Right renal cortex interstitium (tissue), 3 donors: ENCODE measurements at places on chromosomes 12 and 14. TPM values are rescaled to one million over a fixed set of nuclear protein-coding genes. Genes with fewer than 3 reads are reported as not detected.

DNA sequence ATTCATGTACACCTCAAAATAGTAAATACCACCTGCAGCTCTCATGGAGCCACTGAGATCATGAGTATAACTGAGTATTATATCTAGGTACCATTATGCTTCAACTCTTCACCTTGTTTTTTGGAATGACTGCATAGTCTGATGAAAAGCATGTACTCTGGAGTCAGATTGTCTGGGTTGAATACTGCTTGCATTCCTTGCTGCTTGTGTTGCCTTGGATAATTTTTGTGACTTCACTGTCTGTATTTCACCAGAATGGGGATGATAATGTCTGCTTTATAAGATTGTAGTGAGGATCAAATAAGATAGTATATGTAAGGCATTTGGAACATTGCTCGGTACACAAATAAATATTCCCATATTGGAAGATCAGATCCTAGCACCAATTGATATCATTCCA lies 54.2 kb downstream of the SUSD6 start:
- no peak for DNase-seq

DNA sequence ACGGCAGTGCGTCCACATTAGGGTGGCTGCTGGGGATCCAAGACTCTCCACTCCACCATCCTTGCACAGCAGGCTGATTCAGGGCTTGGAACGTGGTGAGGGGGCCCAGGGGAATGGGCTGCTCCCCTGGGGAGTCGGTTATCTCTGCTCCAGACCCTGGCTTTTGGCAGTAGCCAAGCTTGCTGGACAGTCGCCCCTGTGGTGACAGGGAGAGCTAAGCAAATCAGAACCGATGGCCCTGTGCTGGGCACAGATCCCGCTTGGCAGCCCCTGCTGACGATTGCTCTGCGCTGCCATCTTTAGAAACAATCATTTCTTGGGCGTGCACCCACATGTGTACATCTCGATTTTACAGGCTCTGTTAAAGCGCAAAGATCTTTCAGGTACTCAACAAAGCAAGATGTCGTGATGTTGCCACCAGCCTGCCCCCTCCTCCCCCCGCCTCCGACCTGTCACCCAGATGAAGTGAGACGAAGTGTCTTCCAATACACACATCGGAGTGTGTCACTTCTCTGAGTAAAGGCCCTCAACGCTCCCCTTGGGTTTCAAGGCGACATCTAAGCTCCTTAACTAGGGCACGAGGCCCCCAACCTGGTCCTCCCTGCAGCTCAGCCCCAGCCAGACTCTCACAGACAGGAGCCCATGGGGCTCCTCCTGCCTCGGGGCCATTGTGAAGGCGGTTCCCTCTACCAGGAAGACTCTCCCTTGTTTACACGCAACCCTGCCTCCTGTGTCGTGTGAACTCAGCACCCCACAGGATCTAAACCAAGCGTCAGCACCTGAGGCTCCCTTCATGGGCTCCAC lies 55.6 kb downstream of the PITPNM2 start:
- no peak for DNase-seq

- DNase-seq: no peak
These were observed 5.5 kb upstream of the VASH1 start for GRCh38 chr14:76755610-76756370.

DNA sequence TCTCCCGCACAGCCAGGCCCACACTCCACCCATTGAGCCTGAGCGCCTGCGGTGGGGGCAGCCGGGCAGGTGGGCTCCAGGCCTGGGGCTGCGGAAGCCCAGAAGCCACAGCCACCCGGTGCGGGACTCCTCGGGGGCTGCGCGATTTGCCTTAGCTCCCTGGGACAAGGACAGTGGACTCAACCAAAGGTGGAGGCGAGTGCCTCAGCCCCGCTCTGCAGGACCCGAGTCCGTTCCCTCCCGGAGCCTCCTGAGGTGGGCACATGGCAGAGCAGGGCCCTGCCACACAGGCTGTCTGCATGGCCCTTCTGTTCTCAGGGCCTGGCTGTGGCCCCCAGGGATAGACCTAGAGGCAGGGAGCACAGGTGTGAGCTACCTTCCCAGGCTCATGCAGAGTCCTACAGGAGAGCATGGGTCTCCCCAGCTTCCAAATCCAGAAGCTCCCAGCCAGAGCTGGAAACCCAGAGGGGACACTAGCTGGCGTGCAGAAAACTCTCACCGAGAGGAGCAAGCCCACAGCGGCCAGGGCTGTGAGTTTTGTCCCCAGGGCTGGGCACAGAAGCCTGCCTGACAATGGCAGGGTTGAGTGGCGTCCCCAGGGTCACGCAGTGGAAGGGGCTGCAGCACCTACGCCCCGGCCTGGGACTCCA lies 22.2 kb upstream of the LRTM2 start:
- DNase-seq: no peak

Gene IAPP
- not detected for polyA plus RNA-seq

GRCh38 chr14:53955671-53956426 lies 776 bp downstream of the BMP4 start:
- no peak for DNase-seq
